Activated CD4-positive, alpha-beta T cell treated with anti-CD3 and anti-CD28 coated beads for 36 hours (primary cell): ENCODE measurements at places on chromosomes 4 and X.
A peak's percentile ranks its signal among the peaks of the same experiment; 100 is the strongest.

DNA sequence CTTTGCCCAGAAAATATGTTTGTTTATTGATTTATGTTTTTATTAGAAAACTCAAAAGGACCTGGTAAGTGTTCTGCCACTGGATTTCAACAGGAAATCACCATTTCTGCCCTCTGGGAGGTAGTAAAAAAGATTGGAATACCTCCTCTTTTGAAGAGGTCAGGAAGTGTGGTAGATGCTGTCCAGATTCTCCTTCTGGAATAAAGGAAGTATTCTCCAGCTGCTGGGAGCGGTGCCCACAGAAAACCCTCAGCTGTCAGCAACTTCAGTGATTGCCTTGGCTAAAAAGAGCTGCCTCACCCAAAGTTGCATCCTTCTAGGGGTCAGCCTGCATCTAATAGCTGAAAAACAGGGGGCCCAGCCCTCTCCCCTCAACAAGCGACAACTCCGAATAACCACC, 13.8 kb upstream of the ZNF674 start:
- DNase-seq = no peak

- no peak for DNase-seq
Observed at GRCh38 chr4:155450676-155451075, 73.9 kb upstream of the MAP9 start.

GRCh38 chr4:77834403-77834802, 15.2 kb upstream of the CNOT6L start:
- DNase-seq = no peak

- DNase-seq = no peak
Observed at GRCh38 chrX:113192418-113192817, 351.8 kb upstream of the AMOT start.

DNA sequence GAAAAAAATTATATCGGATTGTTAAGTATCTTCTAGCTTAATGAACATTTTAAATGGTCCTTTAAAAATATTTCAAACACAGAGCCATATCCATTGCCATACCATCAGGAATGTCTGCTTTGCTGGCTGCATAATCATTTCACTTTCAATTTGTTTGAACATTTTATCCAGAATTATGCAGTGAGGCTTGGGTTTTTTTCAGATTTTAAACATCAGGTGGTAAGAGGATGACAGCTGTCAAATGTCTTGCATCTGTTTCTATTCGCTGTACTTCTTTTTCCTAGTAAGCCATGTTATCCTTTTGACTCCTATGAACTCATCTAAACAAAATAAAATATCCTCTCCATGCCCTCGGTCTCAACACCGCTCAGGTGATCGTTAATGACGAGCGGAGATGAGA, 802 bp downstream of the RFC1 start:
- DNase-seq = no peak

GRCh38 chr4:40055511-40055862, 1.2 kb upstream of the N4BP2 start:
- DNase-seq = peak; percentile 70

GRCh38 chr4:61994036-61994435, 793.9 kb downstream of the ADGRL3 start:
- DNase-seq = no peak

- DNase-seq = no peak
Observed at GRCh38 chr4:19809989-19810388, 441.7 kb upstream of the SLIT2 start.

DNA sequence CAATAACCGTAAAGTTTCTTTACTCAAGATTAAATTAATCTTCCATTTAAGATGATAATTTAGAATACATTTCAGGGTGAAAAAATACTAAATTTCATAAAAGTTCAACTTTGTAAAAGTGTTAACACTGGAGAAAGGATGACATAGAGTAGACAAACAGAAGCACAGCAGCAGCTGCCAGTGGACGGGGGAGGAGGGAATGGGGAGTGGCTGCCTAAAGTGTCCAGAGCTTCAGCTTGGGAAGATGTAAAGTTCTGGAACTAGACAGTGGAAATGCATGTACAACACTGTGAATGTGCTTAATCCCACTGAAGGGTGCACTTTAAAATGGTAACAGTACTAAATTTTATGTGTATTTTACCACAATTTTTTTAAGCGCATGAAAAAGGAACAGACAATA, 39.9 kb downstream of the RELL1 start:
- no peak for DNase-seq
